ENCODE measurements at places on chromosomes 2 and 18.
A peak's percentile ranks its signal among the peaks of the same experiment; 100 is the strongest.

- DNase-seq, result peak; percentile 38
Observed at GRCh38 chr2:45993476-45993991, 303.7 kb upstream of the EPAS1 start.

DNA sequence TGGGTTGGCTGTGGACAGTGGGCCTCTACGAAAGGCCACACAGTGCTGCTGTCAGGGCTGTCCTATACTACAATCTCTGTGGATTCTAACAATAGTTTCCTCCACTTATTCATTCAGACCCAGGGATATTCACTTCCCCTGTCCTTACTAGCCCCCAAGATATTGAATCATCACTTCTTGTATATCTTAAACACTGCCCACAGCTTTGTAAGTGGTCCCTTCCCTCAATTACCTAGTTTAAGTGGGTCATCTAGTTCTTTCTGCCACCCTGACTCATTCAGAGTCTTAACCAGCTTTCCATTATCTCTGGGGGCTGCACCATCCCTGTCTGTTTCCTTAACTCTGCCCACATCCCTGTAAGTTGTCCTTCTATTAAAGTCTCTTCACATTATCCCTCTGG lies 69.2 kb downstream of the CD28 start:
- no peak for DNase-seq

DNA sequence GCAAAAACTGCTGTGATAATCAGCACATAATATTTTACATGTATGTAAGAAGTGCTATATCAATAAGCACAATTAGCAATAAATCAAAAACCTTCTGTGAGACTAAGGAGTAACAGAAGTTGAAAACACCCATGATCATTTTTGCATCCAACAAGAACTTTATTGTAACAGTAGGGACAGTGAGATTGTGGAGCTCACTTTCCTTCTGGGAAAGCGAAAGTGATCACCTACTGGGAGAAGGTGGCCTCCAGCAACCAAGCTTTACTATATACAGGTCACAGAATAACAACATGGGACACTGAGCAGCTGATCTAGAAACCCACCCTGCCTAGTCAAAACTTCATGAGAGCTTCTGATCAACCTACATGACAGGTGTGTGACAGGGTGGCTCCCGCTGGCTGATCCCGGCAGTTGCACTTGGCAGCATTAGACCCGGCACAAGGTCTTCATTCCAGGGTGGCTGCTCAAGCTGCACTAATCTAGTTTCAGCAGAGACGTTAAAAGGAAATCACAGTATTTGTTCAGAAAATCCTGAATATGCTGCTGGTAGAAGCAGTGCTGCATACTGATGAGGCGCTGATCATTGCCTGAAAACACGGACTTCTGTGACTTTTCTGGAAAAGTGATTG lies 63.5 kb upstream of the ARL5A start:
- DNase-seq, result no peak

GRCh38 chr2:231433990-231434389 lies 30.3 kb downstream of the NCL start:
- DNase-seq, result no peak

DNA sequence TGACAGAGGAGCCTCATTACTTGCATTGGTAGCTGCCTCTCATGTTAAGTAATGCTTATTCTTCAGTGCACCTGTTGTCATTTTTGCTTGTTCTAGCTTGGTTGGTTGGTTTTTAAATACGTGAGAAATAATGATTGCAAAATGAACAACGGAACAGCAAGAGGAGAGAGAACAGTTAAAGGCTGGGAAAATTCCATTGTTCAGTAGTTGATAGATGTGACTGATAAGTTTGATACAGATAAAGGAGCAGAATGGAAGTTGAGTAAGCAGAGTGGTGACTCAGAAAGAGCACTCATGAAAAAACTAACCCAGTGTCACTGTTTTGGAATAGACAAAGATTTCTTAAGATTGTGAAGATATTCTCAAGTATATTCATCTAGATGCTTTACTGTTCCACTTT lies 50.5 kb downstream of the MTA3 start:
- peak; percentile 8 for DNase-seq

GRCh38 chr2:173654161-173654895 lies 299.7 kb downstream of the CDCA7 start:
- no peak for DNase-seq

GRCh38 chr2:237966250-237966564 lies 607 bp upstream of the UBE2F start:
- no peak for DNase-seq

GRCh38 chr2:144132357-144132756 lies 387.6 kb downstream of the ZEB2 start:
- DNase-seq, result no peak

DNA sequence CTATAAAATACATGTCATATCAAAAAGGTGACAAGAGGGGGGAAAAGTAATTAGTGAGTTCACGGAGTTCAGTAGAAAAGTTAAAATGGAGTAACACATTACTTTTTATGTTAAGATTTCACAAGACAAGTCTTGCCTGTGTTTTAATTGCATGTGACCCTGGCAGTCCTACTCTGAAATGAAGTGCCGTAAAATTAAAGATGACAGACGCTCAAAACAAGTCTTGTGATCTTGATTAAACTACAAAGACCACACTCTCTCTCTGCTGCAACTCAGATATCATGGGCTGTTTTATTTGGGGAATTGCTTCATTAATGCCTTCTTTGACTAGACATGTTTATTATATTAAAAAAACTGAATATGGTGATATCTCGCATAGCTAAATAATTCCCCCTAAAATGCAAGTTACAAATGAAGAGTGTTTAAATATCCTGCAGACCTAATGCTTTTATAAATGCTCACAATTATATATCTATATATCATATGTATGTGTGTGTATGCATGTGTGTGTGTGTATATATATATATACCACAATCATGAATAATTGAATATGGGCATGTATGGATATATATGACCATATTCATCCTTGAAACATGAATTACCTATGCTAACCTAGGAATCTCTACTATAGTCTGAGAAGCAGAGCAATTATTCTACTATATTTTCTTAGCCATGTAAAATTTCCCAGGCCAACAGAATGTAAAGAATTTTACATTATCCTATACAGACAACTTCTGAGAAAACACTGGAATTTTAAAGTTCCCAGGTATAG lies 647.5 kb downstream of the ARHGAP15 start:
- no peak for DNase-seq

- no peak for DNase-seq
Observed at GRCh38 chr2:200003444-200003843, 48.1 kb downstream of the MAIP1 start.

DNA sequence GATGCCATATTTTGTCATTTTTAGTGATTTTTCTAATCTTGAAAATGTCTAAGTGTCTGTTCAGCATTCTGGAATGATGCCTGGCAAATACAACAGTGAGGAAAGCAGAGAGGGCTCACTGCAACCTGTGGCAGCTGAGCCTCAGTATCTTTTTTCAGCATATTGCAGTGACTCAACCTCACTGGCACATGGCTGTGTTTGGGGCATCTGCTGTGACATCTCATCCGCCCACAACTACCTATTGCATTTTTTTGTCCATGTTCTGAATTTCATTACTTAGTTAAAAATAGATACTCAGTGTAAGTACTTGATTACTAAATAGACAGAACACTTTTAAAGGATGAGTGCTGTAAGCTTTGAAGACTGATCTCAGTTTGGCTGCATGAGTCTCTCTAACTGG lies 10.7 kb downstream of the BABAM2 start:
- peak; percentile 50 for DNase-seq

DNA sequence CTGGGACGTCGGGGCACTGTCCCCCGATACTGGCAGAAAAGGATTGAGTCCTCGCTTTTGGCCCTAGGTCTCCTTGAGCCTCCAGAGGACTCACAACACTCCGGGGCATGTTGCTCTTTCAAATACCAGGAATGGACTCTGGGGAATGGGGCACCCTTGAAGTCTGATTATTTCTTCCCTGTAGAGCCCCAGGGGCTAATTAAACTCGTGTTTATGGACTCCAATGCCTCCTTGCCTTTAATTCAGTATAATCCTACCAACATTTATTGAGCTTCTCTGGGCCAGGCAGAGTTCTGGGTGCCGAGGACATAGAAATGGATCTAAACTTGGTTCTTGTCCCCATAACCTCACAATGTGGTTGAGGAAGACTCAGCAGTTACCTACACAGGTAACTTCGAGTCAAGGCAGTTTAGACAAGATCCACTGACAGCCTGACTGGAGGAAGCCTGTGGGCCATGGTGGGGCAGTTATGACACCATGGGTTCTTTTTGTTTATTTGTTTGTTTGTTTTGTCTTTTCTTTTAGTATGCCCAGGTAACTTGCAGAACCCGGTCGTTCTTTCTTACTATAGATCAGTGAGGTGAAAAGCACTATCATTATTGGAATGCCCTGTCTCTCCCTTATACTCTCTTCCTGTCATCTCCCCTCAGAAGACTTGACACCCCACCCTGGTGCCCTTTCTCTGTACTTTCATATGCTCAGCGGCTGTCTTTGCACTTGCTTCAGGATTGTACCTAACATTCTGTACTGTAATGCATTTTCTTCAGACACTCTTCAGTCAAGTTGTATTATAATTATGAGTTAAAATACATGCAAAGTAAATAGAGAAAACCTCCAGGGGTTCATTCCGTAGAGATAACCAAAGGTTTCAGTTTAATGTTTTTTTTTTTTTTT lies 3.2 kb downstream of the CFLAR start:
- no peak for DNase-seq

GRCh38 chr2:104402825-104403224 lies 451.1 kb upstream of the POU3F3 start:
- DNase-seq, result no peak

DNA sequence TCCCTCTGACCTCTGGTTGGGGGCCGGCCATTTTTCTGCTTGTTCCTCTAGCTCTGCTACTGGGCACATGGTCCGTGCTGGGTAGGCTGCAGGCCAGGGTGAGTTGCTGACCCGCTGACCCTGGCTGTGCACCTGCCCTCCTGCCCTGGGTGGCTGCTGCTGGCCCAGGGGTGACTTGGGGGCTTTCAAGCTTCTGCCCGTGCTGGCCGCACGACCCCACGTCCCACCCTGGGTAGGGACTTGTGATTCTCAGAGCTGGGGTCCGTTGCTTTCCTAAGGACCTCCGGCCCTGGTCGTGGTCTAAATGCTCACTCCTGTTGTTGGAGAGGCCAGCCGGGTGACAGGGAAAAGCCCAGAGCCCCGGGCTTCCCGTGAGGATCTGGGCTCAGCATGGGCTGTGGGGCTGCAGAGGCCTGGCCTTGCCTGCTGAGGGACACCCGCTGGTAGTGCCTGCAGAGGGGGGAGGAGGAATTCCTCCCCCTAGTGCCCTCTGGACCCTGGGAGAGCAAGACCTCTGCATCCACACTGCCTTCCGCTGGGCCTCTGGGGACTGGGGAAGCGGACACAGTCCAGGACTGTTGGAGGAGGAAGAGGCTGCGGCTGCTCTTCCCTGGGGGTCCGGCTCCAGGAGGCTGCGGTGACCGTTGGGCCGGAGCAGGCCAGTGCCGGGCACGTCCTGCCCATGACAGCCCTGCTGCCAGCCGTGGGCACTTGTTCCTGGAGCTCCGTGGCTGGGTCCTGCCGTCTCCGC lies 6.3 kb upstream of the GAL3ST2 start:
- no peak for DNase-seq

All from T-helper 2 cell treated with Interferon-gamma antibody and Interleukin-4, amounts not matched to agents 5 μg/mL and 100 μg/mL, for 36 hours (primary cell).